Glutamatergic neuron (in vitro differentiated cells): ENCODE measurements at places on chromosomes 16 and 17.

- DNase-seq, result no peak
Measured at GRCh38 chr16:11114366-11115164, 141.4 kb downstream of the SOCS1 start.

DNA sequence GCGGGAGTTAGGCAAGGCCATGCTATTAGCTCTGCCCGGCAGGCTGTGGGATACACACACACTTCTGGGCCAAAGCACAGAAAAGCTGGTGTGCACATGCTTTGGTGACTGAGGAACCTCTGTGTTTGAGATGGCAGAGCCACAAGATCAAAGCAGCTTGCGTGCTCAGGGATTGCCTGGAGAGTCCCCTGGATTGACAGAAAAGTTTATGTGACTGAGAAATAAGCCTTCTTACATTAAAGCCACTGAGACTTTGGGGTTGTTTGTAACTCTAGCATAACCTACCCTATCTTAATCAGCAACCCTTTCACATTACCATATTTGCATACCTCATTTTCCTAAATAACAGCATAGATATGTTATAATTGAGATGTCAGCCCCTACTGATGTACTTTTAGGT is 69.3 kb downstream of the MYO1D start:
- no peak for DNase-seq

- no peak for DNase-seq
Measured at GRCh38 chr17:76893623-76894334, 25.6 kb downstream of the MGAT5B start.

- no peak for DNase-seq
Measured at GRCh38 chr17:80738020-80738808, 193.6 kb downstream of the RPTOR start.

GRCh38 chr16:50669741-50670140 is 11.4 kb downstream of the SNX20 start:
- DNase-seq, result no peak

DNA sequence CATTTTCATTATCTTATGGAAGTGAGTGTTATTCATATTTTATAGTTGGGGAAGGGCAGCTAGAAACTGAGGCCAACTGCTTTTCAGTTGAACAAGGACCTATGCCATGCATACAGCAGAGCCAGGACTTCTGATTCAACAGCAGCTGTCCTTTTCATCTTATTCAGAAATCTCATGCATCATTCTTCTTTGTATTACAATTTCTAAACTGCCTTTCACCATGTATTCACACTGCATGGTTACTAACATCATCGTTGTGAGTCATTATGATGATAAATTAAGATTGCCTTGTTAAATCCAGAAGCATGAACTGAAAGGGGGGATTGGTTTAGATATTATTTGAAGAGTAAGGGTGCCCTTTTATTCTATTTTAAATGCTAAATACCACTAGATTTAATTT is 1470.1 kb upstream of the GOT2 start:
- DNase-seq, result no peak

DNA sequence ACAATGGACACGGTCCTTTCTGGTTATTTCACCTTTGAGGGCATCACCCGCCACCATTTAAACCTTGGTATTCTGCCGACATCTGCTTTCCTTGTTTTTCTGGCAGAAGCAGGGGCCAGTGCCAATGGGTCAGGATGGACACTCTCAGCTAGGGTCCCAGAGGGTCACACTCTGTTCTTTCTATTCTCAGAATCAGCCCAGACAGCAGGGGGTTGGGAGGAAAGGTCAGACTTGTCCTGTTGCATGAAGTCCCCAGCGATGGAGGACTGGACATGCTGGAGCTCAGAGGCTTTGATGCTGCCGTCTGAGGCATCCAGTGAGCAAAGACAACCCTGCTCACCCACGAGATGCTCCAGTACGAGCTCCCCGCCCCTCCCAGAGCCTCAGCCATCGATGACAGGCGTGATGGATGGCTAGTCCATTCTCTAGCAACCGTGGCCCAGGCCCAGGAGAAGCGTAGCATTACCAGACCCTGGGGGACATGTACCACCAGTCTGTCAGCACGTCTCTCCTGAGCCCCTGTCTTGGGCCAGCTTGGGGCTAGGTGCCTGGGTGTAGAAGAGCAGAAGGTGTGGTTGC is 62.0 kb downstream of the FOXL1 start:
- no peak for DNase-seq

DNA sequence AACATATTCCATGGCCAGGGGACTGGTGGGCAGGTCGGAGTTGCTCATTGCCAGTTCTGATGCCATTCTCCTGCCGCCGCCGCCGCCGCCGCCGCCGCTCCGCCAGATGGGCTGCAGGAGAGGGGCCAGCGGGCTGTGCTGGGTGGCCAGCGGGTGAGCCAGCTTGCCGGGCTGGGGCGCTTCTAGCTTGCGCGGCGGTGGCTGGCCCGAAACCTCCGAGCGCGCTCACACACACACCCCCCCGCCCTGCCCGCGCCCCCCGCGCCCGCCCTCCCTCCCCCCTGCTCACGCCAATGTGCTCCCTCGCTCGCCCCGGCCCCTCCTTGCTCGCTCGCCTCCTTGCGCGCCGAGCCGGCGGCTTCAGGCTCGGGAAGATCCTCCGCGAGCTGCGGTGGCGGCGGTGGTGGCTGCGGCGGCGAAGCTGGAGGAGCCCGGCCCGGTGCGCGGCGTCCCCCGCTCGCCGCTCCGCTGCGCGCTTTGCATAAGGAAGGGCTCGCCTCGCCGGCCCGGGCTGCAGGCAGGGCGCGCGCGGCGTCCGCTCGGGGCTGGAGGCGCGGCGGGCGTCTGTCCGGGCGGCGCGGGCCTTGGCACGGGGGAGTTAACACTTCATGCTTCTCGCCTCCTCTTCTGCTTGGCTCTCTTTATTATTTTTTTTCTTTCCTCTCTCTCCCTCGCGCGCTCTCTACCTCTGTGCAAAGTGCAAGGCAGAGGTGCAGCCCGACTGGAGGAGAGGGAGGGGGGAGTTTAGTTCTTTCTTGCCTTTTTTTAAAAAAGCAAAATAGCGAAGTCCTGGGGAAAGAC is 500 bp downstream of the MAF start:
- peak; percentile 77 for DNase-seq

- DNase-seq, result peak; percentile 79
Measured at GRCh38 chr17:78993241-78993956, 13.7 kb upstream of the LGALS3BP start.

GRCh38 chr17:2749784-2750181 is 331 bp upstream of the CCDC92B start:
- peak; percentile 84 for DNase-seq

GRCh38 chr16:4803898-4804762 is 1.7 kb upstream of the ROGDI start:
- no peak for DNase-seq

DNA sequence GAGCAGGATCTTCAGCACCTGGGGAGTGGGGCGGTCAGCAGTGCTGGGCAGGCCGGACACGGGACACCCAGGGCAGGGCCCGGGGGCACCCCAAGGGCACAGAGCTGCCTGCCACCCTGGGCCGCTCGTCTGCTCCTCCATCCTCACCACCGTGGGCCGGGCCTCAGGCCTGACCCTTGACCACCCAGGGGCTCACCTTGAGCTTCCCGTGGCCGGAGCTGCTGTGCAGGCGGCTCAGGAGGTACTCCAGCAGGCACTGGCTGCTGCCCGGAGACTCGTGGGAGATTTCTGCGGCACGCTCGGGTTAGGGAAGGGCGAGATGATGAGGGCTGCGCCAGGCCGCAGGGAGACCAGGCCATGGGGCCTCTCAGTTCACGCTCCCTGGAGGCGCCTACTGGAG is 2.1 kb downstream of the TEPSIN start:
- no peak for DNase-seq
